HCT116 (cell line): ENCODE measurements at places on chromosomes 11 and 22.

DNA sequence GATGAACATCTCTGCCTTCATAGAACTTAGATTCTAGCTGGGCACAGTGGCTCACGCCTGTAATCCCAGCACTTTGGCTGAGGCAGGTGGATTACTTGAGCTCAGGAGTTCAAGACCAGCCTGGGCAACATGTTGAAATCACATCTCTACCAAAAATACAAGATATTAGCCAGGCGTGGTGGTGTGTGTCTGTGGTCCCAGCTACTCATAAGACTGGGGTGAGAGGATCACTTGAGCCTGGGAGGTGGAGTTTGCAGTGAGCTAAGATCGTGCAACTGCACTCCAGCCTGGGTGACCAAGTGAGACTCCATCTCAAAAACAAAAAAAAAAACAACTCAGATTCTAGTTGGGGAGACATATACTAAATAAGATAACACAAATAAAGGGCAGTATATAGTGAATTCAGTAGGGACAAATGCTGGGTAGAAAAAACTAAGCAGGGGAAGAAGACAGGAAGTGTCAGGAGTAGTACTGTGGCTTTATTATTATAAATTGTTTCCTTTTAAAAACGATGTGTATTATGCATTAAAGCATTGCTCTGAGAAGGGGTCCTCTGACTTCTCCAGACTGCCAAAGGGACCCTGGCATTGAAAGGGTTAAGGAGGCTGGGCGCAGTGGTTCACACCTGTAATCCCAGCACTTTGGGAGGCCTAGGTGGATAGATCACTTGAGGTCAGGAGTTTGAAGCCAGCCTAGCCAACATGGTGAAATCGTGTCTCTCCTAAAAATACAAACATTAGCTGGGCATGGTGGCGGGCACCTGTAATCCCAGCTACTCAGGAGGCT is 46.7 kb downstream of the PACS1 start:
- DNase-seq: no peak

- DNase-seq: peak; percentile 10
Measured at GRCh38 chr11:44979543-44980399, 29.1 kb upstream of the TP53I11 start.

- DNase-seq: no peak
Measured at GRCh38 chr11:130516554-130517505, 68.4 kb downstream of the ADAMTS15 start.

GRCh38 chr11:75248924-75249256 is 8.3 kb downstream of the TPBGL start:
- no peak for DNase-seq

GRCh38 chr11:75514596-75514995 is 11.1 kb downstream of the GDPD5 start:
- no peak for DNase-seq

- DNase-seq: no peak
Measured at GRCh38 chr11:81004576-81004975, 1563.7 kb upstream of the TENM4 start.

DNA sequence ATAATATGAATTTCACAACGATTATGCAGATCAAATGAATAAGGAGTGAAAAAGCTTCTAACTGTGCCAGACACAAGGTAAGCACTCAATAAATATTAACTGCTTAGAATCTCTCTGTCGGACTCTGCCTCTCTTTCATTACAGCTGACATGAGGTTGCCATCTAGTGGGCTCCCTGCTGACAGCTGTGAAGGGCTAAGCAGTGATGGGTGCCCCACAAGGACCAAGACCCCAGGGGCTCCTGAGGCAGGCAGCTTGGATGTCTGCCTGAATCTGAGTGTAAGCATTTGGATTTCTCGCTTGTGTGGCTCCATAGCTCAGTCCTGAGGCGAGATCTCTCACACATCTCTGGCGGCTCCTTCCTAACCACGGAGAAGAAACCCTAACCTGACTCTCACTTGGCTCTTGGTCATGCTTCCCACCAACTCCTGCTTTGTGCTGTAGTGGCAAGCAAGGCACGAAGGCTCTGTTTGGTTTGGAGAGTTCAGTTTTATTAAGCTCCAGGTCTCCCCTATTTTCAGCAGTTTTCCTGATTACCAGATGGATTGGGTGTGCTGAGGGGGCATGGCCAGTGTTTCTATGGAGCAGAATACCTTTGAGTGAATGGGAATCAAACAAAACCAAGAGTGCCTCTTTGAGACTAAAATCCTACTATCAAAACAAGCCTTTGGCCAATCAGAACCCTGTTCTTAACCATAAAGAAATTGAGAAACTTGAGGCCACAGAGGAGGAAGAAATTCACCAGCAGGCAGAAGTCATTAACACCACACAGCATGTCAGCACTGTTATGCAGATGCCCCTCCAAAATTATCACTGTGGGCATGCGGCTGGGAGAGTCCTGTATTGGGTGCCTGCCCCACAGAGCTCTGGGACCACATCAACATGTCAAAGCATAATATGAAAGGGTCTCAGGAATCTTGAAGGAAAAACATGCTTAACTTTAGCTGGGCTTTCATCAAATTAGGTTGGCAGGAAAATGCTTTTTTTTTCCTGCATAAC is 152.8 kb upstream of the NTM start:
- no peak for DNase-seq

DNA sequence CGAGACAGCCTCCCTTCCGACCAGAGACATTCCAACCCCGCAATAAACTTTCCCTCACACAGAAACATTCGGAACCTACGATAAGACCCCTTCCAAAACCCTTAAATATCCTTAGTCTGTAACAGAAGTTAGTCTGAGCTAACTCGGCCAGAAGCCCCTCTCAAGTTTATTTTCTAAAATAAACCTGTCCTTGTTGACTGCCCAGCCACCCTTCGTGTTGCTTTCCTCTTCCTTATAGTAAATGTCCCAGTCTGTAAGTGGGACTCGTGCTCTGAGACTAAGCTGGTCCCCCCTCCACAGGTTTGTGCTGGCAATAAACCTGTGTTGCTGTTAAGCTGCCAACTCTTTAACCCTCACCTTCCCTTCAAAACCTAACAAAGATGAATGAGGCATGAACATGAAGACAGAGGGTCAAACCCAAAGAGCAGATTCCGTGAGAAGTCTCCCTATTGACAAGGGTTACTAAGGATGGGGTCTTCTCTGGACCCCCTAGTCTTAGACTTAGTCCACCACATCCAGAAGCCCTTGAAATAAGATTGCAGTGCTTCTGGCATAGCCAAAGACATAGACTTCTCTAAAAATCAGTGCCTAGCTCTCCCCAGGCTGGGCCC is 18.2 kb downstream of the MIF start:
- DNase-seq: no peak

DNA sequence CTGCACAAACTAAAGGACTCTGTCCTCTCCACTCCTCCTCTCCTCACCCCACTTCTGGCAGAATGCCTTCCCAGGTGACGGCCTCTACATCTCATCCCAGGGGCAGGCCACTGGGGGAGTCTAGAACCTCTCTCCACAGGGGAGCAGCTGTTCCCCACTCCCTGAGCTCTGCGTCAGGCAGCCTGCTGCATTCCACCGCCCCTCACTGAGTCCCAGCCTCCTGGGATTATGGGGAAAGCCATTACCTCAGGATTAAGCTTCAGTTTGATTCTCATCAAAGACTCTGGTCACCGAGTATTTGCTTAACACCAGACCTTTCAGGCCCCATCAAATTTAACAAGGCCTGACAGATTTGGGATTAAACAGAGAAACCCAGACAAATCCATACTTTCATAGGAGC is 405.9 kb downstream of the NXPE2 start:
- no peak for DNase-seq

- no peak for DNase-seq
Measured at GRCh38 chr22:23384431-23384830, 195.7 kb downstream of the IGLL1 start.
